Type B pancreatic cell (in vitro differentiated cells): ENCODE measurements at places on chromosomes 4 and X.

DNA sequence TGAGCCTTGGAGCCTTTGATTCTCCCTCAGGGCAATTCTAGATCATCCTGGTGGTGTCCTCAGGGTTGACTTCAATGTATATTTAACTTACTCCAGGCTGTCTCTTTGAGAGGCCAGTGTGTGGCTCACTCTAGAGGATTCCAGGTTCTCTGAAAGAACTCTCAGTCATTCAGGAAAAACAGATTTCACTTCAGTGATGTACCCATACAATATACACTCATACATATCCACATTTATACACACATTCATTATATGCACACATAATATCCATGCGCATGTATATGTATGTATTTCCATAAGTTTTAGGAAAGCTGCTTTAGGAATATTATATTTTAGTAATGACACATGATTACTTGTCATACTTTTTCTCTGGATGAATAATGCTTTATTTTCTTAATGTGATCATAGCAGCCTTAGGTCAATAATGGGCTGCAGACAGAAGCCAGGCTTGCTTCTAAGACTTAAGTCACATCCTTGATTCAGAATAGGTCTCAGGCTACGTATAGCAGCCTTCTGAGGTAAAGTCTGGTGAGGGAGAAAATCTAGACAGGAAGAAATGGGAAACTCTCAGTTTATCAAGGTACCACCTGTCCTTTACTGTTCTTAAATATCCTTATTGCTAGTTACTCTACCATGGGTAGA lies 397.0 kb downstream of the GPAT3 start:
- DNase-seq = no peak

- no peak for DNase-seq
Measured at GRCh38 chrX:24347881-24348280, 12.6 kb upstream of the SUPT20HL1 start.

GRCh38 chrX:115452251-115452650 lies 108.7 kb upstream of the PLS3 start:
- DNase-seq = no peak

GRCh38 chrX:148416142-148416541 lies 84.3 kb upstream of the AFF2 start:
- DNase-seq = no peak

- DNase-seq = no peak
Measured at GRCh38 chr4:162461952-162462351, 298.2 kb upstream of the FSTL5 start.

GRCh38 chrX:134294548-134294947 lies 57.6 kb downstream of the CCDC160 start:
- DNase-seq = no peak

DNA sequence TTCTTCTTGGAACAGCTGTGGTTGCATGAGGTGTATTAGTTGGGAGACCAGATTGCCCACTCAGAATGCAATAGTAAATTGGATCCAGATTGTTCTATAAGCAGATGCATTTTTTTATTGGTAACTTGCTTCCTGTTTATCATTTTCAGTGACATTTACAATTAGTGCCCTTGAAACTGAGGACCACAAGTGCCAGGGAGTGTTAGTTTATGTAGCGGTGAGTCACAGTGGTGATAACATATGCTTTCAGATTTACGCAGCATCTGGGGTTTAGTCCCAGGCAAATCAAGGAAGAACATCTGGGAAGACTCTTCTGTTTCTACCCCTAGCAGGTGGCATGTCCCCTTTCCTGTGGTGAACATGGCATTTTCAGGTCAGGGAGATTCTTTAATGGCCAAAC lies 24.1 kb downstream of the FRMPD4 start:
- DNase-seq = no peak

- no peak for DNase-seq
Measured at GRCh38 chrX:130878350-130879341, 24.4 kb downstream of the ENOX2 start.

DNA sequence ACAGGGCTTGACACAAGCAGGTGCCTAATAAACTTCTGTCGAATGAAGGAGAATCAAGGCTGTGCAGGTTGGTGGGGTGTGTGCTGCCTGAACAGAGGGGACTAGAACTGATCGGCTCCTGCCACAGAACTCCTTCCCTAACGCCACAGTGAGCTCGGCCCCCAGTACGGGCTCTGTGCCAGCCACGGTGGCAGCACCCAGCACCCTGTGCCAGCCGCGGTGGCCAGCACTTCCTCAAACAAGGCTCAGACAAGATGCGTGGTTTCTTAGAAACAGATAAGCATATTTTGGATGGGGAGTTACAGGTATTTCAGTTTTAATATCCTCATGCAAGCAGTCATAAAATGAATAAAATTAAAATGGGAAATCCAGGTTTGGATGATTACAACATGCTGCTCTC lies 26.0 kb upstream of the C4orf50 start:
- DNase-seq = no peak

DNA sequence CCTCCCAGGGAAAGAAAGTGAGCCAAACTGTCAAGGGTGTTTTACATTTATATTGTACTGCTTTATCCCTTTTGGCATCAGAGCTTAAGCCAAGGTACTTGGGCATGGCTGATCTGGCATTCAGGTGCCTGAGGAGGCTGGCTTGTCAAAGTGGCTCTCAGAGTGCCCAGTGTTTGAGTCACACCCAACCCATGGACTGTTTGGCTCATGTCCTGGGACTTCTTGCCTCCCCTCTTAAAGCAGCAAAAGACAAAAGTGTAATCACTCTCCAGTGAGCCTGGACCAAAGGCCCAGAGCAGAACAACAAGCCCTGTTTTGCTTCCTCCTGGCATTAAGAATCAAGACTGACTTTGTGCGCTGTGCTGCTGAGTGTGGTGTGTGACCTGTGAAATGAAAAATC lies 311.7 kb upstream of the TAPT1 start:
- DNase-seq = no peak

- no peak for DNase-seq
Measured at GRCh38 chr4:74293558-74293957, 14.7 kb upstream of the EPGN start.

GRCh38 chr4:114417214-114417613 lies 181.4 kb upstream of the UGT8 start:
- no peak for DNase-seq

DNA sequence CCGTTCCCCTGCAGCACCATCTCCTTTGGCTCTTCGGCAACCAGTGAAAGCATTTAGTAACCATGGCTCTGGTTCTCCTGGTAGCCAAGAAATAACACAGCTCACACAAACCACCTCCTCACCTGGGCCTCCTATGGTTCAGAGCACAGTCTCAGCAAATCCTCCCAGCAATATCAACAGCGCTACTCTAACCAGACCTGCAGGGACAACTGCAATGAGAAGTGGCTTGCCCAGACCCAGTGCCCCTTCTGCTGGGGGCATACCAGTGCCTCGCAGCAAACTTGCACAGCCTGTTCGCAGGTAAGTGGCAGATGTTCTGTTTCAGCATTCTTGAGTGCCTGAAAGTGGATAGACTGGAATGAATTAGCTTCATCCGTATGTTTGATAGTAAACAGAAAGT lies 63.0 kb upstream of the SLC10A4 start:
- DNase-seq = no peak
